AG10803 (cell line): ENCODE measurements at places on chromosomes 1 and 21.

GRCh38 chr1:43947061-43947873 lies 517 bp downstream of the IPO13 start:
- no peak for DNase-seq

DNA sequence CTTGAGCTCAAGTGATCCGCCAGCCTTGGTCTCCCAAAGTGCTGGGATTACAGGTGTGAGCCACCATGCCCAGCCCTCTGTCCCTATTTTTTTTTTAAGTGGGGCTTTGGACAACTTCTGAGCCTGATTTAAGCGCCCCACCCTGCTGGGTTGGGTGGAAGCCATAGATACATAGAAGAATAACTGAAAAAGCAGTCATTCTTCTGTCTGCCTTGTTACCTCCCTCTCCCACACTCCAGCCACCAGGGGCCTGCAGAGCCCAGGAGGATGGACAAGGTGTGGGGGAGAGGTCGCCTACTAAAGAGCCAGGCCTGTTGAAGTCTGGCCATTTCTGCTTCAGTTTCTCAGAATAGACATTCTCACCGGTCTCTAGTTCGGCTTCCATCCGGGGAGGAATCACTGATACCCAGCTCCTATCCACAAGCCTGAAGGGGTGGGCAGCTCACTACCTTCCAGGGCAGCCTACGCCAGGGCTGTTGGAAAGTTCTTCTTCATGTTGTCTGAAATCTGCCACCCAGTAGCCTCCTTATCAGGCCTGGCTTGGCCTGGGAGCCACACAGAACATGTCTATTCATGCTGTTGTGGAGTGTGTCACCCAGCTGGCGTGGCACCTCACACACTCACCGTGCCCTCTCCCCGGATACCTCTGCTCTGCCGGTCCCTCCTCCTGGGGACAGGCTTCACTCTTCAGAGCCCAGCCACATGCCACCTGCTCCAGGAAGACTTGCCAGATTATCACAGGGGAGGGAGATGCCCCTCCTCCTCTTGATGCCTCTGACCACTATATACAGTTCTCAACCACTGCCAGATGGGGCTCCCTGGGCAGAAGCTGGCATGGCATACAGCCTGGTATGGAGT lies 27.7 kb downstream of the KNCN start:
- DNase-seq: no peak

DNA sequence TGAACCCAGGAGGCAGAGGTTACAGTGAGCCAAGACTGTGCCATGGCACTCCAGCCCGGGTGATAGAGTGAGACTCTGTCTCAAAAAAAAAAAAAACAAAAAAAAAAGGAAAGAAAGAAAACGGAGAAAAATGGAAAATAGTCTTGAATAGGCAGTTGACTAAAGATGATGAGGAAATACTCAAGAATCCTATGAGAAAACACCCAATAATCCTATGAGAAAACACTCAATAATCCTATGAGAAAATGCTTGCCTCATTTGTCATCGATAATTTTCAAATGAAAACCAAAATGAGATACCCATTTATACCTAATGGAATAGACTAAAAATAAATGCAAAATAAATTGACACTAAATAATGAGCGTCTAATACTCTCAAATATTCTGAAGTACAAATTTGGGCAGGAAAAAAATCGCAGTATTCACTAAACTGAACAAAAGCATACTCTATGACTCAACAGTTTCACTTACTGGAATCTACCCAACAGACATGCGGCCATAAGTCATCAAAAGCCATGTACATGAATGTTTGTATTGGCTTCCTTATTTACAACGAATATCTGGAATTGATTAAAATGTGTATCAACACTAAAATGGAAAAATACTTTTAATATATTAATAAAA lies 733.9 kb upstream of the CHRM3 start:
- DNase-seq: peak; percentile 57

DNA sequence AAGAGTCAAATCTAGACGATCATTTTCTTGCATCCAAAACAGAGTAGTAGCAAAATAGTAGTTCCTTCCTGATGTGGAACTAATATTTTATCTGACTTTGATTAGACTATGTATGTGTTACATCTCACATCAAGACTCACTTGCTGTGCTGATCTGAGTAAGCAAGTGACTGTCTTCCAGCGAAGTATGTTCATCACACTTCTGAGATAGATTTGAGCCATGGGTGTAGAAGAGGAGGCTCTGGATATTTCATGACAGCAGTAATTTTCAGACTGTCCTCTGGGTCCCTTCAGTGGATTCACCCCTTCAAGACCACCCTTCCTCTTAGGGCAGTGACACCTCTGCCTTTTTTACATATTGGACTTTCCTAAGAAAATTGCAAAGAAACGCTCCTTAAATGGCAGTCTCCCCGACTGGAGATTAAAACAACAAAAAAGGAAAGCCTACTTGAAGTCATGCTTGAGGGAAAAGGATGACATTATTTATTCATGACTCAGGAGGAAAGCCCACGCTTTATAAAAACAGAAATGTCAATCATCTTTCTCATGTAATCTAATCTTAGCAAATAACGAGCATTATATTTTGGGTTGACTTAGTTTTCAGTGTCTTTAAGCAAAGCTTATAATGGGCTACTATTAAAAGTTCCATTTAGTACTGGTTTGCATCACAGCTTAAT lies 22.8 kb downstream of the ATP1B1 start:
- no peak for DNase-seq

- DNase-seq: no peak
Observed at GRCh38 chr1:24285231-24285630, 33.9 kb upstream of the GRHL3 start.

GRCh38 chr1:6502000-6502891 lies 10.8 kb upstream of the PLEKHG5 start:
- DNase-seq: no peak

DNA sequence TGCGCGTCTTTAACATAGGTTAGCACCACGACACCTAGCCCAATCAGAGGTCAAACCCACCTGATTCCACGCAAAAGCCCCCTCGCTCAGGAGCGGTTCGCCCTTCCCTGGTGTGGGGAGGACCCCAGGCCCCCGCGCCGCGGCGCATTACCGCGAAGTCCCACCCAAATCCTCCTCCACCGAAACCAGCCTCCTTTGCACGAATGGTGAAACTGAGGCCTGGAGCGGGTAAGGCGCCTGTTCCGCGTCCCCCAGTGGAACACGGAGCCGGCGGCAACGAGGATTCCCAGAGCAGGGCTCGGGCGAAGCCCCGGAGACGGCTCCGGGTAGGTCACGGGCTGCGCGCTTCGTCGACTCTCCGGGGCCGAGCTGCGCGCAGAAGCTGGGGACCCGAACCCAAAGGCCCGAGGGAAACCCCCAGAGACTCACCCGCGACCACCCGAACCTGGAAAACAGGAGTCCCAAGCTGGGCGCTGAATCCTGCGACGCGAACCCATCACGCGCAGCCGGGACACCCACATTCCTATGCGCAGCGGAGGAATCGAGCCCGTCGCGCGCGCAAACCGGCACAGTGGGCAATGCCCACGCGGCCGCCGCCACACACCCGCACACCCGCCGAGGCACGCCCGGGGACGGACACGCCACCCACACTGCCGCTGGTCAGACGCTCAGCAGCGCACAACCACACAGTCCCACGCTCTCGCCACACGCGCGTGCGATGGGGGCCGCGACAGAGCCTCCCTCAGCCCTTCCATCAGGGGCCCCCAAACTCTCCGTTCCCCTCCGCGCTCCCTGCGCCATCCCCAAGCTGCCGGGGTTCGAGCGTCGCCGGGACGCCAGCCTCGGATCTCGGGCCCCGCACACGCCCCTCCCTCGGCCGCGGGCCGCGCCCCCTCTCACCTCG lies 507 bp downstream of the GLIS1 start:
- DNase-seq: no peak

- DNase-seq: no peak
Observed at GRCh38 chr1:208083016-208083714, 161.0 kb downstream of the PLXNA2 start.

DNA sequence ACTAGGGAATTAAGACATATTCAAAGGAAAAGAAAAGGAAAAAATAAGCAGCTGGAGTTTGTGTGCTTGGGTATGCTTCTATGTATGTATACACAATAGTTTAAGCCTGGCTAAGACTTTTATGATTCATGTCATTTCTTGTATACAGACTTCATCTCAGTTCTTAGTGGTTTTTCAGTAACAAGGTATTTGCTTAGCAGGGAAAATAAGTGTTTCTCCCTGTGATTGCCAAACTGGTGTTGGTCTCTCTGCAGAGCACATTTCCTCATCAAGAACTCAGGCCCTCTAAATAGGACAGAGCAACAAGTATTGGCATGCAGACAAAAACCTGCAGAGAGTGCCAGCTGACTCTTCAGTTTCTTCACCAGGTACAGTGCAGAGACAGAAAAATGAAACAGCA lies 484.4 kb upstream of the ZRANB2 start:
- DNase-seq: peak; percentile 63

GRCh38 chr1:209720826-209721225 lies 16.2 kb downstream of the HSD11B1 start:
- DNase-seq: no peak

DNA sequence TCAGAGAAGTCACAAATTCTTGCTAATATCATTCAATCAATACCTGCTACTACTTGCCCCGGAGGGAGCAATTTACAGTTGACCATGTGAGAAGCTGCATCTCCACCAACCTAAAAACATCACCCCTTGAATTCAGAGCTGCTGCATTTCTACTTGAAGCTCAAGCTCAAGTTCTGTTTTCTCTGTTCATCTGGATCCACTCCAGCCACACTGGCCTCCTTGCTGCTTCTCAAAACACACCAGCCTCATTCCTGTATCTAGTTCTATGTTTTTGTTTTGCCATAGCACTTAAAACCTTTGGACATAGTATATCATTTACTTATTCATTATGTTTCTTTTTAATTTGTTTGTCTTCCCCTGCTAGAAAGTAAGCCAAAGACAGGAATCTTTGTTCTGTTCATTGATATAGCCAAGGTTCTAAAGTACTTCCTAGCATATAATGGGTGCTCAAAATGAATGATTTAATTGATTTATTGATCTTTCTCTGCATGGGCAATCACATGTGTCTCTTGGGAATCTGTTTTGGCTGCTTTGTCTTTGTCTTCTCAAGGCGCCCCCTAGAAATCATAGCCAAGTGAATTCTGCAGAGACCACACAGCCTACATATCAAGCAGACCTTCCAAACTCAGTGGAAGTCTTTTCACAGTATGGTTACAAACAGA lies 23.6 kb downstream of the SYF2 start:
- DNase-seq: no peak

DNA sequence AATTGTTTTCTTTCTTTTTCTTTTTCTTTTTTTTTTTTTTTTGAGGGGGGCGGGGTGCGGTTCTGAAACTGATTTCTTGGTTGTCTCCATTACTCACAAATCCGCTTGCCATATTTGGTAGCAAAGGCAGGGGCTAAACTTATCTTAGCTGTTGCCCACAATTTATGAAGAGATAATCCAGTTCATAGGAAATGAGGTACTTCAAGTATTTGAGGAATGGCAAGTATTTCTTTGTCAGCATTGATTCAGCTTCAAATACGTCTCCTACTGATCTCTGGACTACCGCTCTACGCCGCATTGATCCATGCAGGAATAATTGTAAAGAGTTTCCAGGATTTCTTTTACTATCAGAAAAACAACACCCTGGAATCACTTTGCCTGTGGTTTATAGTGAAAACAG lies 289.2 kb upstream of the DPYD start:
- peak; percentile 80 for DNase-seq

DNA sequence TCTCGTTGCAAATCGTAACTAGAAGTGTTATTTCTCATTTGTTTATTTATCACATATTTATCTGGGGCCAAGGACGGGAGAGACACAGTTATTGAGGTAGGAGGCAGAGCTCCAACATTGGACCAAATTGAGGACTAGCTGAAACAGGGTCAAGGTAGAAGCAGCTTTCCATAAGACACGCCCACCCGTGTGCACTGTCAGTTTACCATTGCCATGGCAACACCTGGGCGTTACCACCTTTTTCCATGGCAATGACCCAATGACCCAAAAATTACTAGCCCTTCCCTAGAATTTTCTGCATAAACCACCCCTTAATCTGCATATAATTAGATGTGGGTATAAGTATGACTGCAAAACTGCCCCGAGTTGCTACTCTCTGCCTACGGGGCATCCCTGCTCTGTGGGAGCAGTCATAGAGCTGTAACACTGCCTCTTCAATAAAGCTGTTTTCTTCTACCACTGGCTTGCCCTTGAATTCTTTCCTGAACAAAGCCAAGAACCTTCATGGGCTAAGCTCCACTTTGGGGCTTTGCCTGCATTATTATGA lies 72.7 kb downstream of the FBXO2 start:
- no peak for DNase-seq

- DNase-seq: no peak
Observed at GRCh38 chr1:58898739-58899586, 115.1 kb upstream of the JUN start.

- no peak for DNase-seq
Observed at GRCh38 chr21:34590520-34590919, 24.4 kb downstream of the RCAN1 start.

GRCh38 chr1:77534456-77534855 lies 148.0 kb downstream of the ZZZ3 start:
- peak; percentile 65 for DNase-seq

DNA sequence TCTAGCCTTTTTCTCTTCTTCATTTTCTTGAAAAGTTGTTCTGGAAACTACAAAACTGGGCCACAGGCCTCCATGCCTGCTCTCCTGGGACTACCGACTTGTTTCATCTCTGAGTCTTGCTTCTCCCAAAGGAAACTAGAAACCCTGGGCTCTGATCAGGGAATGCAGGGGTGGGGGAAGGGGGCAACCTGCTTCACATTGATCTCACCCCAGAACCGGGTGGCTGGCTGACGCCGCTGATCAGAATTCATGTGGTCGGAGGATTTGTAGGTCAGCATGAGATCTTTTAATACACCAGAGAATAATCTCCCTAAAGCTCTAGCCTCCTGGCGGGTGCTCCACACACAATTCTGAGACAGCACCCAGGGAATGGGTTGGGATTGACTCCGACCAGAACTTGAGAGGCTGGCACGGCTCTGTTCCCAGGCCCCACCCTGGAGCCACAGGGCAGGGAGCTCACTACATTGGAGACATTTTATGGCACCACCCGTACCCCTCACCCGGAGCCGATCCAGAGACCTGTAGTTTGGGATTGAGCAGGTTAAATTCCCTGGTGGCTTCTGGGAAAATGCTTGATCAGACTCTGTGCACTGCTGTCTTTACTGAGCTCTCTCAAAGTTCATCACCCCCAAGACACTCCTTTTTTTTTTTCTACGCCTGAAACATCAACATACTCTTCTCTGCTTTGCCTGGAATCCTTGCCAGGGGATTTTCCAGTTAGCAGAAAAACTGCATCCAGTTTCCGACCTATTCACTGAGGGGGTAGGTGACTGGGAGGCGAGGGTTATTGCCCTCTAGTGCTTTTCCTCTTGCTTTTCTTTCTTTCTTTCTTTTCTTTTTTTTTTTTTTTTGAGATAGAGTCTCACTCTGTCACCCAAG lies 12.2 kb upstream of the ARHGEF10L start:
- peak; percentile 52 for DNase-seq

GRCh38 chr1:39646232-39647081 lies 7.0 kb upstream of the HEYL start:
- peak; percentile 73 for DNase-seq
